ENCODE measurements at places on chromosomes 1 and 21.

GRCh38 chr1:31027693-31028526 lies 37.6 kb downstream of the PUM1 start:
- DNase-seq: no peak

DNA sequence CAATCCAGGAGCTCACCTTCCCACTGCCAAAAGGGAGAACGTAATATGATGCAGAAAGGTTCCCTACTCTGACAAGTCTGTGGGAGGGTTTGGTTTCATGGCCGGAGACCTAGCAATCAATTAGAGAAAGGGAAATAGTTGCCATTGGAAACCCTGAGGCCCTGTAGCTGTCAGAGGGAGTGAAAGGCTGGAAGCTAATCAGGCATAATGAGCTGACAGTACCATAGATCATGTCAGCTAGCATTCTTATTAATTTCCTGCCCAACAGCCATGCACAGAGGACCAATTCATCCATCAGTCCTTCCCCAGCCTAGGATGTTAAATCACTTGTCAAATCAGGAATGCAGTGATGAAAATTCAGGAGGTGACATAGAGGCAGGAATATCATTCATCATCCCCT lies 527.3 kb downstream of the PLPP3 start:
- no peak for DNase-seq

- no peak for DNase-seq
Measured at GRCh38 chr1:12196641-12197482, 30.1 kb downstream of the TNFRSF1B start.

GRCh38 chr1:28897789-28898188 lies 16.6 kb upstream of the EPB41 start:
- no peak for DNase-seq

- DNase-seq: no peak
Measured at GRCh38 chr1:15218287-15219279, 28.4 kb upstream of the FHAD1 start.

DNA sequence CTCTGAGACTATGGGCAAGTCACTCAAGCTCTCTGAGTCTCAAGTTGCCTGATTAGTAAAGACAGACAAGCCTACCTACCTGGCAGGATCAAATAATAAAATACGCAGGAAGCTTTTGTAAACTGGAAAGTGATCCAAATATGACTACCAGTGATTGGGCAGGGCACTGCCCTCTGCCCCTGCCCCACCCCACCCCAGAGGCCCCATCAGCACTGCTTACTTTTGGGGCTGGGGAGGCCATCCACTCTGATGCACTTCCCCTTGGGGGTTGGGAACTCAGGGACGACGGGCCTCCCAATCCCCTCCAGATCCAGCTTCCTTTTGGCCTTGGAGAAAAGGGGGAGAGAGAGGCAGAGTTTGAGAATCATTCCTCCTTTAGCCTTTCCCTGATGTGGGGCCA lies 6.9 kb downstream of the E2F2 start:
- DNase-seq: no peak

All from stimulated activated CD4-positive, alpha-beta T cell treated with anti-CD3 and anti-CD28 coated beads, TNF-alpha, amount 100 ng/mL, for 1 hour (primary cell).